CD4-positive, alpha-beta T cell treated with Interleukin-21 for 1 hour (primary cell): ENCODE measurements at places on chromosomes 5 and 9.

DNA sequence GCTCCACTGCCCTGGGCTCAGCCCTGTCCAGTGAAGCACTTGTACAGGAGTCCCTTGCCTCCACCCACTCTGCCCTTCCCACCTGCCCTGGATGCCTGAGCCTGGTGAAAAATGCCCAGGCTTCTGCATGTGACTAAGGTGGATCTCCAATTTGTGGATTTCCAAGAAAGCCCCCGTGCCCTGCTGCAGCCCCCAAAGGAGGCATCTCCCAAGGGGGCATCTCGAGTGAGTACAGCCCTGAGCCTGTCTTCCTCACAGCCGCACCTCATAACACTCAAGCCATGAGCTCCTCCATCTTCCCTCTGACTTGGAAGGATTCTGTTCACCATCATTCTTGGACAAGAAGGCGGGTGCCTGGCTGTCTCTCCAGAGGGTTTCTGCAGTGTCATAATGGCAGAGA, 158.0 kb upstream of the PPP1R26 start:
- DNase-seq = no peak

- DNase-seq = no peak
Observed at GRCh38 chr5:75701856-75702255, 15.4 kb downstream of the POC5 start.

DNA sequence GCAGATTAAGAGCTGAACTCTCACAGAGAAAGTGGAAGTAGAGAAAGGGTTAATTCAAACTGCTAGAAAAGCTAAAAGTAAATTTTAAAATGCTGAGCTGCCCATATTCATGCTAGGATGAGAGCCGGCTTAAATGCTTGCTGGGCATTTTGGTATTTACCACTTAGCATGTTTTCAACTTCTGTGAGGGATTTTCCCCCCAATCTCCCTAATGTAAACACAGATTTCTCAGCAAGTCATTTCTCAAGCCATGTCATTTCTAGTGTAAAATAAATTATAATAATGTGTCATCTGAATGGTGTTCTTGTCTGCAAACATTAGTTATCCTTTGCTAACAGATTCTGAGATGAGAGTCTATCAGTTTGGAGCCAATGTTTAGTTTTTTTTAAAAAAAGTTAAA, 22.3 kb downstream of the RPS23 start:
- no peak for DNase-seq

GRCh38 chr5:141683596-141684141, 1.6 kb upstream of the ARAP3 start:
- no peak for DNase-seq

- no peak for DNase-seq
Observed at GRCh38 chr5:40227931-40228330, 451.8 kb upstream of the PTGER4 start.

- DNase-seq = no peak
Observed at GRCh38 chr5:98307811-98308210, 465.7 kb upstream of the RGMB start.

DNA sequence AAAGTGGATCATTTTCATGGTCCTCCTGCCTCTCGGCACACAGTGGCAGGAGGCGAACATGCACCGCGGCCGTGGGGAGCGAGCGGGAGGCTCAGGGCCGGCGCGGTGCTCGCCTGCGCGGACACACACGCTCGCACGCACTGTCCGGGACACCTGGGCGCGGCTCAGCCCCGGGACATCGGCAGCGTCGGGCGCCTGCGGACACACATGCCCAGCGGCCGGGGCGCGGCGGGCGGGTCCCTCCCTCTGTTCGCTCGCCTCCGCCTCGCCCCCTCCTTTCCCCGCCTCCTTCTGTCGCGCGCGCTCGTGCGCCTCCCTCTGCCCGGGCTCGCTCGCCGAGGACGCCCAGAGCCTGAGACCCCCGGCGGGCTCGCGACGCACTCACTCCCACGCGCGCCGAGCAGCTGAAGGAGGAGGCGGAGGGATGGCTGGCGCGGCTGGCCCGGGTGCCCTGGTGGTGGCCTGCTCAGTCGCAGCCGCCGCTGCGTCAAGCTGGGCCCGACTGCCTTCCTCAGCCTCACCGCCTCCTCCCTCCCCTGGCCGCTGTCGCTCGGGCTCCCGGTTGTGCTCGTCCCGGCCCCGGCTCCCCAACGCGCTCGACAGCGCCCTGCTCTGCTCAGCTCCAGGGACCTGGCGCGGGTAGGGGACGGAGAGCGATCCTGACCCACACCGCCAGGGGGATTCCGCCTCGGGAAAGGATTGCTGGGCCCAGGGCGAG, at the start of gene FRMD3:
Gene FRMD3 (minus strand): TSS at position 230 of the 718 bp plus-strand sequence. CDS start 170 bp downstream, at position 60.
- no peak for DNase-seq

GRCh38 chr9:16877256-16877655, 6.8 kb upstream of the BNC2 start:
- no peak for DNase-seq

- DNase-seq = no peak
Observed at GRCh38 chr5:158387499-158387898, 528.6 kb upstream of the CLINT1 start.

DNA sequence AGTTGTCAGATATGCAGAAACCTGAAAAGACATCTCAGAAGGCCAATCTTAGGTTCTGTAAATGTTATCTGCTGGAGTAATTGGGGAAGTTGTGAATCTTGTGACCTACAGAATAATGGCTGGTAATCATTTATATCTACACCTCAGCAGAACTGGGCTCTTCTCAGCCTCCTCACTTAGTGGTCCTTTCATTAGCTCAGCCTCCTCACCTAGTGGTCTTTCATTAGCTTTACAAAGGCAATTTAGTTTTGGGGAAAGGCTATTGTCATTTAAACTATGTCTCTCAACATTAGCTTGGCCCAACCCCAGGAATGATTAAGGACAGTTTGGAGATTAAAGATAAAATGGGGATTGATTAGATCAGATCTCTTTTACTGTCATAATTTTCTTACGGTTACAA, 284.2 kb upstream of the SGCD start:
- DNase-seq = no peak

DNA sequence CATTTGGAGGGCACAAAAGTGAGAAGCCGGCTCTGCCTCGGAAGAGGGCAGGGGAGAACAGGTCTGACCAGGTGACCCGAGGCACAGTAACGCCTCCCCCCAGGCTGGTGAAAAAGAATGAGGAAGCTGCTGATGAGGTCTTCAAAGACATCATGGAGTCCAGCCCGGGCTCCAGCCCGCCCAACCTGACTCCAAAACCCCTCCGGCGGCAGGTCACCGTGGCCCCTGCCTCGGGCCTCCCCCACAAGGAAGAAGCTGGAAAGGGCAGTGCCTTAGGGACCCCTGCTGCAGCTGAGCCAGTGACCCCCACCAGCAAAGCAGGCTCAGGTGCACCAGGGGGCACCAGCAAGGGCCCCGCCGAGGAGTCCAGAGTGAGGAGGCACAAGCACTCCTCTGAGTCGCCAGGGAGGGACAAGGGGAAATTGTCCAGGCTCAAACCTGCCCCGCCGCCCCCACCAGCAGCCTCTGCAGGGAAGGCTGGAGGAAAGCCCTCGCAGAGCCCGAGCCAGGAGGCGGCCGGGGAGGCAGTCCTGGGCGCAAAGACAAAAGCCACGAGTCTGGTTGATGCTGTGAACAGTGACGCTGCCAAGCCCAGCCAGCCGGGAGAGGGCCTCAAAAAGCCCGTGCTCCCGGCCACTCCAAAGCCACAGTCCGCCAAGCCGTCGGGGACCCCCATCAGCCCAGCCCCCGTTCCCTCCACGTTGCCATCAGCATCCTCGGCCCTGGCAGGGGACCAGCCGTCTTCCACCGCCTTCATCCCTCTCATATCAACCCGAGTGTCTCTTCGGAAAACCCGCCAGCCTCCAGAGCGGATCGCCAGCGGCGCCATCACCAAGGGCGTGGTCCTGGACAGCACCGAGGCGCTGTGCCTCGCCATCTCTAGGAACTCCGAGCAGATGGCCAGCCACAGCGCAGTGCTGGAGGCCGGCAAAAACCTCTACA, 11.8 kb downstream of the QRFP start:
- no peak for DNase-seq

DNA sequence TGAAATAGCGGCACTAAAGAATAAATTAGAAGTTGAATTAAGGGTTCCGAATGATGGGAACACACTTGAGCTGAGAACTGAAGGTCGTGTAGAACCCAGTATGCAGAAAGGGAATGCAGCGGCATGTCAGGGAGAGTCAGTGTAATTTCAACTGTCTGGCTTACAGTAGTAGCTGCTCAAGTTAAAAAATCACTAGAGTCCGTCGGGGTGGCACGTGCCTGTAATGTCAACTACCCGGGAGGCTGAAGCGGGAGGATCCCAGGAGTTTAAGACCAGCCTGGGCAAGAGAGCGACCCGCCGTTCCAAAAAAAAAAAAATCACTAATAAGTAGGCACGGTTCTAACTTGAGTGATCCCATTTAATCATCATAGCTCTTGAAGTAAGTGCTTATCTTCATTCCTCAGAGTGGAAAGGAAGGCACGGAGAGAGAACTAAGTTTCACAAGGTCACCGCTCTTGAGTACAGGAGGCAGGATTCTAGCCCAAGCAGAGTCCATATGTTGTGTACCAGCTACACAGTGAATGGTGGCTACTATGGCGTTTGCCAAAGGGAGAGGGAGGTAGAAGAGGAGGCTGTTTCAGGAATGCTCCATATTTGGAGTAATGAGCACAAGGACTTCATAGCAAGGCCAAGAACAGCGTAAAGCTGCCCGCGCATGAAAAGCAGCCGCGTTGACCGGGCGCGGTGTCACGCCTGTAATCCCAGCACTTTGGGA, 831 bp downstream of the RMRP start:
- no peak for DNase-seq

- DNase-seq = peak; percentile 93
Observed at GRCh38 chr5:100903039-100903887, at the start of gene ST8SIA4. TSS of gene ST8SIA4 (minus strand) at chr5:100903282. CDS start at chr5:100902955, 327 bp downstream.

GRCh38 chr9:126836216-126836615, 24.2 kb upstream of the ZBTB34 start:
- no peak for DNase-seq

DNA sequence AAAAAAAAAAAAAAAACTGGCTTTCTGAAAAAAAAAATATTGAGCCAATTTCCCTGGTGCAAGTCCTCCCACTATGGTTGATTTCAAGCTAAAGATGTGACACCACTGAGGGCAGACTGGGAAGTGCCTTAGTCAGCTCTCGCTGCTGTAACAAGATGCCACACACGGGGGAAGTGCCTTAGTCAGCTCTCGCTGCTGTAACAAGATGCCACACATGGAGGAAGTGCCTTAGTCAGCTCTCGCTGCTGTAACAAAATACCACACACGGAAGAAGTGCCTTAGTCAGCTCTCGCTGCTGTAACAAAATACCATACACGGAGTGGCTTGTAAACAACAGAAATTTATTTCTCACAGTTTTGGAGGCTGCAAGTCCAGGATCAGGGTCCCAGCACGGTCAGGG, 23.4 kb downstream of the BTNL9 start:
- no peak for DNase-seq
